ENCODE measurements at places on chromosomes 7 and 10. TPM values are rescaled to one million over a fixed set of nuclear protein-coding genes. Genes with fewer than 3 reads are reported as not detected.

The CLRN3 gene
- not detected for total RNA-seq

The EIF4EBP2 gene
- 38.3 TPM for total RNA-seq

The PTF1A gene
- not detected for total RNA-seq

The ZNF804B gene
- not detected for total RNA-seq

The AS3MT gene
- 0.79 TPM for total RNA-seq

- no peak for DNase-seq
Measured at GRCh38 chr7:90839316-90839715, 243.2 kb downstream of the CDK14 start.

GRCh38 chr7:29969738-29970137, 19.9 kb downstream of the SCRN1 start:
- no peak for DNase-seq

DNA sequence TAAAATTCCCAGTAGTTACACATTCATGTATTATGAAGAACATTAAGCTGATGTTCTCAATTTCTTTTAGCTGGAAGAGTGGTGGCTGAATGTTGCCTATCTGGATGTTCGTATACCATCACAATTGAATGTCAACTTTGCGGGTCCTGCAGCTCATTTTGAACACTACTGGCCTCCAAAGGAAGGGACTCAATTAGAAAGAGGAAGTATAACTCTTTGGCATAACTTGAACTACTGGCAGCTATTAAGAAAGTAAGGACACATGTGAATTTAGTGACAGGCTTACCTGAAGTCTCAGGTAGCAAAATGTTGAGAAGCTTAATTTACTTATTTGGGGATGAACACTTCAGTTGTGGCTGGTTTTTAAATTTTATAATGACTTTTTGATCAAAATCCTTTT, 15.9 kb downstream of the CROT start:
- no peak for DNase-seq

DNA sequence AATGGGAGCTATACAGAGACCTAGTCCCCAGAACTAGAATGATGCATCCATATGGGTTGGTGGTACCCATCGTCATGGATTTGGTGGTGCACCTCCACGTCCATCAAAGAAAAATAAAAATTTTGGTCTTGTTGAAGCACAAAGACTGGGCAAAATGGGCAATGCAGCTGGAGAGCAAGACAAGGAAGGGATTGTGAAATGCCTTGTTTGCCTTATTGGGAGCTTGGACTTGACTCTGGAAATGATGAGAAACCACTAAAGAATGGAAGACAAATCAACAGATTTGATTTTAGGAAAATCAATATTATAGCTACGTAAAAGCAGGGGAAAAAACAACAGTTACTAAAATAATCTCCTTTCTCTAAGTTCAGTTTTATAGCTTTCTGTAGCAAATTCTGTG, 150.9 kb downstream of the CPED1 start:
- DNase-seq = no peak

DNA sequence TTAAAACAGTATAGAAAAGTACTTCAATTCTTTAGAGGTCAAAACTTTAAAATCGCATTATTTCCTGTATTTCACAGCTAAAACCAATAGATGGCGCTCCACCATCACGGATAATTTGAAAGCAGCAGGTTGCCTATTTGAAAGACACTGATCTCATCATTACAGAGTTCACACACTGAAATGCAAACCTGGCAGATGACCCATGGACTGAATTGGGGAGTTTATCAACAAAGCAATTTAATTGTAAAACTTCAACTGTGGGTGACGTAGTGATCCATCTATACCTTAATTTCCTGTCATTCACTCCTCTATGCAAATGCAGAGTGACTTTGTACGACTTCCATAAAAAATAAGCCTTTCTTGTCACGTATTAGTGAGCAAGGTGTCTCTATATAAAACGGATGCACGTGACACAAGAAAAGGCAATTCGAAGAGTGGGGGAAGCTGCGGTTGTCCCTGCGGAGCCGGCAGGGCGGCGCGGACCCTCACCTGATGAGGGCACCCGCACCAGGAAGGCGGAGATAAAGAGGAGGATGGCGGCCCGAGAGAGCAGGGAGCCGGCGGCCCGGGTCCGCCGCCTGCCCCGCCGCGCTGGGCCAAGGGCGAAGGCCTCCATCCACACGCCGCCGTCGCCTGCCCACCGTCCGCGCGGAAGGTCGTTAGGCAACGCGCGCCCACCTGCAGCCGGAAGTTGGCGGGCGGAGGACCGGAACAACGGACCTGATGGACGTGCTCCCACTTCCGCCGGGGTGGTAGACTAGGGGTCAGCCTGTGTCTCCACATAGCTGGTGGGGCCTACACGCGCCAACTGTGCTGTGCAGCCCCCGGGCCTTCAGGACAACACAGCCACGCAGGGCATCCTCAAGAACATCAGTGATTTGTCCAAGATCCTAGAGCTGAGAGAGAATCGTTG, at the start of gene ZPBP:
Gene ZPBP (minus strand): TSS at position 668 of the 913 bp plus-strand sequence. CDS start 52 bp downstream, at position 616.
- peak; percentile 86 for DNase-seq

DNA sequence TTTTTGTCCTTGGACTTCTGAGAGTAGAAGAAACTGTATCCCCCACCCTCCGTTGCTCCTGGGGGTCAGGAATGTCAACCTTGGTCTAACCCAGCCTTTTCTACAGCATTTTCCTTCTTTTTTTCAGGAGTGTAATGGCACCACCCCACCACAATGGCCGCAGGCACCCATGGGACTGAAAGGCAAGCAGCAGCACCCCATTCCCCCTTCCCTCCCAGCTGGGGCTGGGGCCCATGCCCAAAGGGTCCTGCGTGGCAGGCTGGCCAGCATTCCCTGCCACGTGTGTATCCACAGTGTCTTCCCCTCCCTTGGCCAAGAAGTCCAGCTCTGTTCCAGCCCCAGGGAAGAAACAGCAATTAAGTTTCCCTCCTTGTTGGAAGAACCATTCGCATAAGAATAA, 106.9 kb downstream of the ZPBP start:
- no peak for DNase-seq

DNA sequence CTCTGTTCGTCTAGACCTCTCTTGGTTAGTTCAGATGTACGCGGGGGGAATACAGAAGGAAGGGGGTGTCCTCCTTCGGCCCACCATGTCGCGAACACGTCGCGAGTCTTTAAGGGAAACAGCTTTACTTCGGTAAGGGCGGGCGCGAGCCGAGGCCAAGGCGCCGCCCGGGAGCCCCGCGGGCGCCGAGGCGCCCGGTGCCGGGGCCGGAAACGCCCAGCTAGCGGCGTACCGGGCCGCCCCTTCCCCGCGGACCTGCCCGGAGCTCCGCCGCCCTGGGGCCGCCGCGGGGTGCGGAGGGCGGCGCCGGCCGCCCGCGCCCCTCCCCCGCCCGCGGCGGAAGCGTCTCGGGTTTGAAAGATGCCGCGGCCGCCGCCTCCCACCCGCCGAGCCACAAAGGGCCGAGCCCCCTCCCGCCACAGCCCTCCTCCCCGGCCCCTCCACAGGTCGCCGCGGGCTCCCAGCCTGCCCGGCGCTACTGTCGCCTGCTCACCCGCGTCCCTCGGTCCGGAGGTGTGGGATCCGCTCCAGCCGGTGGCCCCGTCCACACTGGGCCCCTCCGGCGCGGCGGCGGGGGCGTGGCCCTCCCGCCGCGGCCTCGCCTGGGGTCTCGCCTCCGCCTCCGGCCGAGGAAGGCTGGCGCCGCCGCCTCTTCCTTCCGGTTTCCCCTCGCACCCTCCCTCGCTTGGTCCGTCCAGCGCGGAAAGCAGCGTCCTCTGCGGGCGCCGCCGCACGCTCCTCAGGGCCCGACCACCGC, at the start of gene KBTBD2:
Gene KBTBD2 (minus strand): TSS at position 718 of the 757 bp plus-strand sequence. CDS start 12,156 bp downstream, outside the sequence.
- peak; percentile 94 for DNase-seq

- no peak for DNase-seq
Measured at GRCh38 chr7:95686109-95686508, 86.2 kb upstream of the DYNC1I1 start.

DNA sequence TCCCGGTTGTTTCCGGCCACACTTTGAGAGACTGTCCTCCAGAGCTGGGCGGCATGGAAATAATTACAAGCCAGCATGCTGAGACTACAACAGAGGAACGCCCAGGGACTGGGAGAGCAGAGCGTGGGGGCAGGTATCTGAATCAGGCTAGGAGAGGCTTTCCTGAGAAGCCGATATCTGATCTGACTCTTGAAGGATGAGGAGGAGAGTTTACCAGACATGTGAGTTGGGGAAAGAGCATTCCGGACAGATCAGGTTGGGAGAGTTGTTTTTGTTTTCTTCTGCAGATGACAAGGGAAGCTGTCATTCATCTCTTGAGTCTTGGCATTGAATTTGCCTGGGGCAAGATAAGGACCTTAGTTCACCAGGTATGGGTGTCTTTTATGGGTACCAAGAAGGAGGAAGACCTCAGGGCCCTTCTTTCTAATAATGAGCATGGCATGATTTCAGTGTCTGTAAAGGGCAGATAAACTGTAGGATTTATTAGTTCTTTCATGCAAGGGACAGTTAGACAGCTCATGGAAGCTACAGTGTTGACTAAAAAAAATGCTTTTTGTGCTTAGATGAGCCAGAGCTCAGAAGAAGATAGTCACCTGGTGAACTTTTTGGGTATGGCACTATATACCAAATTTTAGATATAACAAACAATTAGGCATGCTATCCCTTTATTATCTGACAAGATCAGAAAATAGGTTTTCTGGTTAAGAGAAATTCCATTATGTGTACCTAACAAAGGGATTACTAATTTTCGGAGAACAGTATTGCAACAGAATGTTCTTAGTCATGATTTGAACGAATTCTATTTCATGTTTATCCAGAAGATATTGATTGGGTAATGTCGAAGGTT, 36.2 kb downstream of the WBP1L start:
- no peak for DNase-seq

DNA sequence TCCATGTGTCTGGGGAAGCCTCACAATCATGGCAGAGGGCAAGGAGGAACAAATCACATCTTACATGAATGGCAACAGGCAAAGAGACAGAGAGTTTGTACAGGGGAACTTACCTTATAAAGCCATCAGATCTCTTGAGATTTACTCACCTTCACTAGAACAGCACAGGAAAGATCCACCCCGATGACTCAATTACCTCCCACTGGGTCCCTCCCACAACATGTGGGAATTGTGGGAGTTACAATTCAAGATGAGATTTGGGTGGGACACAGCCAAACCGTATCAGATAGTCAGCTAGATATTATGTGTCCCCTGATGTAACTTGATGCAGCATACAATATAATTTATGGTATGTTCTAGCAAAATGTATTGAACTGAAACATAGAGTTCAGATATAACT, 14.1 kb upstream of the CEP41 start:
- no peak for DNase-seq

- DNase-seq = no peak
Measured at GRCh38 chr7:41134300-41135255, 568.3 kb downstream of the INHBA start.

GRCh38 chr10:26455567-26456315, 17.6 kb downstream of the APBB1IP start:
- DNase-seq = no peak

DNA sequence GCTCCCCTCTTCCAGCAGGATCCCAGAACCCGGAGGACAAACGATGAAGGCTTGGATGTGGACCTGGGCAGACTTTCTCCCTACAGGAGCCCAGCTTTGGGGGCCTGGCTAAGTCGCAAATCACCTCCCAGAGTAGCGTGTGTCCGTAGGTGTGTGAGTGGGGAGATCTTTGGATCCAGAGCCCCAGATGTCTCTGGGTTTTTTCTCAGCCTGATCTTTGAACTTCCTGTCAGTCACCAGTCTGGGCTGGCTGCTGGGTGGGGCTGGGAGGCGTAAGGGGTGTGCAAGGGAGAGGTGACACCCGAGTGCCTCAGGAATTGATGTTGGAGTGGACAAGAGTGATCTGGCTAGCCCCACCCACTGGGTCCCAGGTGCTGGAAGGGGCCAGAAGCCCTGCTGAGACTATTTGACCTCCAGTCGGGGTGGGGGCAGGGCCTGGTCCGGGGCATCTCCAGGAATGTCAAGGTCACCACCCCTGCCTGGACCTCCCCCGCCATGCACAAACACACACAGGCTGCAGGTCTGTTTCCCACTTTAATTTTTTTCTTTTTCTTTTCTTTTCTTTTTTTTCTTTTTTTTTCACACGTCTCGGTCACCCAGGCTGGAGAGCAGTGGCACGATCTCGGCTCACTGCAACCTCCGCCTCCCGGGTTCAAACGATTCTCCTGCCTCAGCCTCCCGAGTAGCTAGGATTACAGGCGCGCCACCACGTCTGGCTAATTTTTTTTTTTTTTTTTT, at the start of gene MOGAT3:
Gene MOGAT3 (minus strand): TSS at position 175 of the 738 bp plus-strand sequence. CDS start 182 bp downstream, outside the sequence.
- DNase-seq = no peak

DNA sequence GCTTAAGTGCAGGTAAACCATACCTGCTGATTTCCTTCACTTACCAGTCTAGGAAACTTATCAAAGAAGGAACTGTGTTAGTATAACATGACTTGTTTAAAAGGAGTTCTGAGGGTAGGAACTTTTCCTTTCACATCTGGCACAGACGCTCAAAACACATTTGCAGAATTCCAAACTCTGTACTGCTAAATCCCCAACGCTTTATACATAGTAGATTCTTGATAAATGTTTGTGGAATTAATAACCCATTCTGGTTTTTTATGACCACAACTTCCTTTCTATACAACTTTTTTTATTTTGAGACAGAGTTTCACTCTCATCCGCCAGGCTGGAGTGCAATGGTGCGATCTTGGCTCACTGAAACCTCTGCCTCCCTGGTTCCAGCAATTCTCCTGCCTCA, 7.7 kb upstream of the TRUB1 start:
- no peak for DNase-seq

Data from activated CD4-positive, alpha-beta T cell treated with anti-CD3 and anti-CD28 coated beads, Interleukin-2, amount 10 ng/mL, durations not matched to agents 24 days and 14 days (primary cell).